ENCODE measurements at places on chromosomes 2 and 18.

DNA sequence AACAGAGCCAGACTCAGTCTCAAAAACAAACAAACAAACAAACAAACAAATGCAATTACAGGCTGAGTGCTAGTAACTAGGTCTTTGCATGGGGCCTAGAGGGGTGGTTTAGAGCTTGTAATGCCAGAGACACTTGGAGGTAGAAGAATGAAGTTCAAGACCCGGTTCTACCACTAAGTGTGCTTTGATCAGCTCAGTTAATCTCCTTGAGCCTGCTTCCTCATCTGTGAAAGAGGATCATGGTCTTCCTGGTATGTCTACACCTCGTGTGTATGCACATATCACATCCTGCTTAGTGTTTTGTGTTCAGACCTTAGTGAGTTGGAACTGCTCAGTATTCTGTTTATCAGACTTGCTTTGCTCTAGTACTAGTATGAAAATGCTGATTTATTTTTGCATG, 4.8 kb upstream of the ATP6V1C2 start:
- DNase-seq = no peak

GRCh38 chr2:231680285-231680991, 27.9 kb upstream of the PTMA start:
- DNase-seq = no peak

DNA sequence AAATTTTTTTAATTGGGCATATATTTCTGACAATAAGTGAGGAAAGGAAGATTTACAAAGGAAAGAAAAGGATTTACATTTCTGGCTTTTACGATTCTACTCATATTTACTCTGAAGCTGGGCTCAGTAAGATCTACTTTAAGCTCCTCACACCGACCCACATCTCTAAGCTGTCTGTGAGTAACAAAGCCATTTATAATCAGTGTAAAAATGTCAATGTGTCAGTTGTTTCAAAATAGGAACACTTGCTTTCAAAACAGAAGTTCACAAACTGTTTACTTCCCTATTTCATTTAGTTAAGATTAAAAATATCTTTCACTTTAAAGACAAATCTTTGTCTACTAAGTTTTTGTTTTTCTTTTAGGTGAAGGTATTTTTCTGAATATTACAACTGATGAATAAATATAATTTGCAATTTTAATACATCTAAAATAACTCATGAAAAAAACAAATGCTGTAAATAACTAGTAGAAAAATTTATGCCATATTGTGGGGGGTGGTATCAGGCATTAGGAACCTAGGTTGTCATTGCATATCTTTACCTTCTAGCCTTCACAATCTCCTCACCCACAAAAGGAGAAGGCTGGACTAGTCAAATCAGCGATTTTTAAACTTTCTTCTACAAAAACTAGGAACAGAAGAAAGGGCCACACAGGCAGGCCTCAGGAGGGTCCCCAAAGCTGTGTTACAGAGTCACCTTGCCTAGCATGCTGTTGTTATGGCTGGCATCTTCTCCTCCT, 64.5 kb downstream of the TMEM131 start:
- DNase-seq = no peak

- no peak for DNase-seq
These were observed 867.7 kb upstream of the NRXN1 start for GRCh38 chr2:51899643-51900042.

DNA sequence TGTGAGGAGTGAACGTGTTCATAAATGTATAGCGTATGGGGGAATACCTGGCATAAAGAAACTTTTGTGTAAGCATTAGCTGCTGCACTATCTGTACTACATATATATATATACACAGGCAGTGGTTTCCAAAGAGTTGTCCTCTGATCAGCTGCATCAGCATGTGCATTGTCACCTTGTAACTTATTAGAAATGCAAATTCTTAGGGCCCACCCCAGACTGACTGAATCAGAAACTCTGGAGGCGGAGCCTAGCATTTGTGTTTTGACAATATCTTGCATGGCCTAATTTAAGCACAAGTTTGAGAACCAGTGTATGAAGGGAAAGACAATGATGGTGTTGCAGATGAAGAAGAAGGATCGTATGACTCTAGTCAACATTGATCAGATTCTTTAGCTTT, 299.5 kb downstream of the CCDC102B start:
- no peak for DNase-seq

Measured in NCI-H1930 (cell line).